ENCODE measurements at places on chromosomes 11 and 22. TPM values are rescaled to one million over a fixed set of nuclear protein-coding genes. Genes with fewer than 3 reads are reported as not detected.

DNA sequence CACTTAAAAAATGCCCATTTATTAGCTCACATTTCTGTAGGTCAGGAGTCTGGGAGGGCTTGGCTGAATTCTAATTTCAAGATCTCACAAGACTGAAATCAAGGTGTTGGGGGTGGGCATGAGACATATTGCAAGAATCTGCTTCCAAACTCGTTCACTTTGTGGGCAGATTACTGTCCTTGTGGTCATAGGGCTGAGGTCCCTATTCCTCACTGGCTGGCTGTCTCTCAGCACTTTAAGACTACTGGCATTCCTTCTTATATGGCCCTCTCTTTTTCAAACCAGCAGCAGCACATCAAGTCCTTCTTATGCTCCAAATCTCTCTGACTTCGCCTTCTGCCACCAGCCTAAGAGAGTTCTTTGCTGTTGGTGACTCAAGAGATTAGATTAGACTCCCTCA, 27.8 kb upstream of the MYOD1 start:
- no peak for DNase-seq
- no peaks in the 10 kb centered on the region for H3K27me3 ChIP-seq
- no peaks in the 10 kb centered on the region for H3K4me1 ChIP-seq
- H3K27ac ChIP-seq = no peak overlapping the region
- no peaks in the 10 kb centered on the region for H3K36me3 ChIP-seq

TRIM51G gene
- not detected for total RNA-seq

KRTAP5-2 gene
- not detected for total RNA-seq

GRCh38 chr11:62295504-62295903, 3.4 kb downstream of the SCGB1D4 start:
- H3K4me1 ChIP-seq = no peaks in the 10 kb centered on the region
- H3K27ac ChIP-seq = no peak overlapping the region
- no peaks in the 10 kb centered on the region for H3K36me3 ChIP-seq

NRXN2 gene
- total RNA-seq = 0.83 TPM

CEP164 gene
- total RNA-seq = 13.3 TPM

DNA sequence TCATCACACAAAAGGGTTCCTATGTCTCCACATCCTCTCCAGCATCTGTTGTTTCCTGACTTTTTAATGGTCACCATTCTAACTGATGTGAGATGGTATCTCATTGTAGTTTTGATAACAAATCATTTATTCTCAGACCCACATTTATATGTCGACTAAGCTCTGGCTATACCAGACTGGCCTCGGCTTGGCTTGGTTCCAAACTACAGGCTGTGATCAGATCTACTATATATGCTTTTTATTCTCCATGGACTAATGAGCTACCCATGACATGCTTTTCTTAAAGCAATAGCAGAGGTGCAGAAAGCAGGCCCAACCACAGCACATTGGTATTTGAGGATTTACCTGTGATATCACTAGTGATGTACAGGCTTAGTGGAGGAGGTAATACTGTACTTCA, 139.8 kb upstream of the PGR start:
- no peak overlapping the region for H3K4me3 ChIP-seq
- DNase-seq = no peak
- H3K36me3 ChIP-seq = no peaks in the 10 kb centered on the region
- H3K27me3 ChIP-seq = no peaks in the 10 kb centered on the region
- no peak overlapping the region for H3K27ac ChIP-seq

GRCh38 chr11:8081591-8082250, 710 bp downstream of the TUB start:
- DNase-seq = no peak
- no peaks in the 10 kb centered on the region for H3K27me3 ChIP-seq
- H3K4me3 ChIP-seq = no peak overlapping the region
- no peaks in the 10 kb centered on the region for H3K36me3 ChIP-seq
- H3K4me1 ChIP-seq = no peaks in the 10 kb centered on the region

- no peak overlapping the region for H3K4me3 ChIP-seq
- H3K4me1 ChIP-seq = no peaks in the 10 kb centered on the region
- H3K36me3 ChIP-seq = no peaks in the 10 kb centered on the region
- H3K27ac ChIP-seq = no peak overlapping the region
Observed at GRCh38 chr11:111913997-111914396, 1.5 kb downstream of the HSPB2 start.

GRCh38 chr11:11731311-11732083, 109.7 kb upstream of the GALNT18 start:
- H3K4me1 ChIP-seq = no peaks in the 10 kb centered on the region
- no peaks in the 10 kb centered on the region for H3K36me3 ChIP-seq
- no peaks in the 10 kb centered on the region for H3K27me3 ChIP-seq
- DNase-seq = no peak
- no peak overlapping the region for H3K27ac ChIP-seq

GRM5 gene
- total RNA-seq = not detected

GRCh38 chr11:116257092-116257491, 515.7 kb downstream of the BUD13 start:
- H3K36me3 ChIP-seq = no peaks in the 10 kb centered on the region
- H3K27me3 ChIP-seq = no peaks in the 10 kb centered on the region
- no peaks in the 10 kb centered on the region for H3K4me1 ChIP-seq
- DNase-seq = peak; percentile 53

DNA sequence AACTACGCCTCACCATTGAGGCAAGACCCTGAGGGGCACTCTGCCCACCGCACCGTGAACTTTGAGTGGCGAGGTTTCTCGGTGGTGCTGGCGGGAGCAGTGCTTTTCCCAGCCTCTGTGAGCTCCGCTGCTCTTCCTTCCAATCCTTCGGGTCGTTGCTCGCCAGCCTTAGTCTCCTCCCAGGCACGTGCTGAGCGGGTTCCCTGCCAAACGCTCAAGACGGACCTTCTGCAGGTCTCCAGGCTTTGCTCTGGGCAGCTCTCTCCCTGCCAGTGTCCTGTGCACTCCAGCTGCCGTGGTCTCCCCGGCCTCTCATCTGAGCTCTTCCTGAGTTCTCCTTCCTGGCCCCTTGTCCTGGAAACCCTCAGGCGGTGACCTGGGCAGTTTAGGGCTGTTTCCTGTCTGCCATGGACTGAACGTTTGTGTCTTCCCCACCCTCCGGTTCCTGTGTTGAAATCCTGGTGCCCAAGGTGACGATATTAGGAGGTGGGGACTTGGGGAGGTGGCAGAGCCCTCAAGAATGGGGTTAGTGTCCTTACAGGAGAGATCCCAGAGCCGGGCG, 11.2 kb upstream of the MUC6 start:
- H3K4me3 ChIP-seq = no peak overlapping the region
- no peaks in the 10 kb centered on the region for H3K4me1 ChIP-seq
- H3K36me3 ChIP-seq = no peaks in the 10 kb centered on the region
- no peaks in the 10 kb centered on the region for H3K27me3 ChIP-seq

KRTAP5-7 gene
- total RNA-seq = not detected

GRCh38 chr22:29254286-29254660, 13.5 kb downstream of the RHBDD3 start:
- DNase-seq = no peak
- no peak overlapping the region for H3K27ac ChIP-seq
- no peak overlapping the region for H3K4me3 ChIP-seq

DNA sequence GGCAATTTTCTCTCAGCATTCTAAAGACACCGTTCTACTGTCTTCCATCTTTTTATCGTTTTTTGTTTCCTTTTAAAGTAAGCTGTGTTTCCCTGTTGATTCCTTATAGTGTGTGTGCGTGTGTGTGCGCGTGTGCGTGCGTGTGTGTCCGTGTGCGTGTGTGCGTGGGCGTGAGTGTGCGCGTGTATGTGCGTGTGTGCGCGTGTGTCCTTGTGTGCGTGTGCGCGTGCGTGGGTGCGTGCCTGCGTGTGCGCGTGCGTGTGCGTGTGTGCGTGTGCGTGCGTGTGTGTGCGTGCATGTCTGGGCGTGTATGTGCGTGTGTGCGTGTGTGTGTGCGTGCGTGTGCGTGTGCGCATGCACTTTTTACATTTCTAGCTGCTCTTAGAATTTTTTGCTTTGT, 1033.7 kb downstream of the BRD1 start:
- no peaks in the 10 kb centered on the region for H3K27me3 ChIP-seq
- no peak for DNase-seq
- no peaks in the 10 kb centered on the region for H3K36me3 ChIP-seq
- H3K4me3 ChIP-seq = no peak overlapping the region
- H3K4me1 ChIP-seq = no peaks in the 10 kb centered on the region

MMP27 gene
- not detected for total RNA-seq

EHF gene
- total RNA-seq = not detected

OR5B3 gene
- total RNA-seq = not detected

DNA sequence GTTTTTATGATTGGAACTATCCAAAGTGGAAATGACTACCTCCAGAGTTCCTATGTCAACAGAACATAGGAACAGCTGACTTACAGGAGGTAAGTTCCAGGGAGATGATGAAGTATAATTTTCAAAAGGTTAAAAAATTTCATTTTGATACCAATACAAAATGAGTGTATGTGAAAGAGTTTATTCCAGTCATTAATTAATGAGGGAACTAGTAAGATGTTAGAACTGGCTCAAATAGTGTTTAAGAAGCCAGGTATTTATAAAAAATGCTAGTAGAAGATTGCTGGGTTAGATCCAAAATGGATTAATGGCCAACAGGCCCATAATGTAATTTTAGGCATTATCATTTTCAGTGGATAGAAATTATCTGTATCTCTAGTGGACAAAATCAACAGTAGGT, 227.7 kb upstream of the ZBED5 start:
- no peak overlapping the region for H3K4me3 ChIP-seq
- H3K27ac ChIP-seq = no peak overlapping the region
- no peak for DNase-seq
- H3K36me3 ChIP-seq = no peaks in the 10 kb centered on the region

DNA sequence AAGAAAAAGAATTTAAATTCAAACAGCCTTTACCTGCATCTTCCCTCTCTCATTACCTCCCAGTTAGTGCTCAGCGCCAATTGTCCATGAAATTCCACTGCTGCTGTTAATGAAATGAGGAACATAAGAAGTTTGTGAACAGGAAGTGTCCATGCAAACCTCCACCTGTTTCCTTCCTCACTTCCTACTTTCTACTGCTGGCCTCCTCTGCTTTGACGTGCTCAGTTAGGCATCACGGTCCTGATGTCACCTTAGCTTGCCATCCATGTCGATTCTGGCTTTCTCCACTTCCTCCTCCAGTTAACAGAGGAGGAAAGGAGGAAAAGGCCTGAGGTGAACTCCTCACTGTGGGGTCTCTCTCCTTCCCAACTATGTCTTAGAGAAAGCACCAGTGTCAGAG, 26.9 kb upstream of the HTR3A start:
- peak overlapping the region; percentile 54 for H3K27ac ChIP-seq
- H3K4me3 ChIP-seq = peak overlapping the region; percentile 49
- no peaks in the 10 kb centered on the region for H3K36me3 ChIP-seq
- H3K27me3 ChIP-seq = no peaks in the 10 kb centered on the region
- peaks cover 18% of the 10 kb centered on the region for H3K4me1 ChIP-seq
- DNase-seq = peak; percentile 69
